ENCODE measurements at places on chromosomes 13 and 19. TPM values are rescaled to one million over a fixed set of nuclear protein-coding genes. Genes with fewer than 3 reads are reported as not detected.

Gene COL4A2
- 245 TPM for total RNA-seq

Gene CD70
- 0.23 TPM for total RNA-seq

Gene CCNA1
- total RNA-seq = not detected

DNA sequence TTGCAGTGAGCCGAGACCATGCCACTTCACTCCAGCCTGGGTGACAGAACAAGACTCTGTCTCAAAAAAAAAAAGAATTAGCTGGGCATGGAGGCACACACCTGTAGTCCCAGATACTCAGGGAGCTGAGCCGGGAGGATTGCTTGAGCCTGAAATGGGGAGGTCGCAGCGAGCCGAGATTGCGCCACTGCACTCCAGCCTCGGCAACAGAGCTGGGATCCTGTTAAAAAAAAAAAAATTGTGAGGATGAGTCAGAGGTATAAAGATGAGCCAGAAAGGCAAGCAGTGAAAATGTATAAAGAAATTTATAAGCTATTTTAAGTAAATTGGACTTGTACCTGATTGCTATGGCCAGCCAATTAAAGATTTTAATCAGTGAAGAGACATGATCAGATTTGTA, 21.1 kb downstream of the KBTBD6 start:
- no peak overlapping the region for H3K4me3 ChIP-seq
- no peak for DNase-seq
- H3K27ac ChIP-seq = no peak overlapping the region
- H3K36me3 ChIP-seq = no peaks in the 10 kb centered on the region
- no peaks in the 10 kb centered on the region for H3K27me3 ChIP-seq
- no peaks in the 10 kb centered on the region for H3K4me1 ChIP-seq

DNA sequence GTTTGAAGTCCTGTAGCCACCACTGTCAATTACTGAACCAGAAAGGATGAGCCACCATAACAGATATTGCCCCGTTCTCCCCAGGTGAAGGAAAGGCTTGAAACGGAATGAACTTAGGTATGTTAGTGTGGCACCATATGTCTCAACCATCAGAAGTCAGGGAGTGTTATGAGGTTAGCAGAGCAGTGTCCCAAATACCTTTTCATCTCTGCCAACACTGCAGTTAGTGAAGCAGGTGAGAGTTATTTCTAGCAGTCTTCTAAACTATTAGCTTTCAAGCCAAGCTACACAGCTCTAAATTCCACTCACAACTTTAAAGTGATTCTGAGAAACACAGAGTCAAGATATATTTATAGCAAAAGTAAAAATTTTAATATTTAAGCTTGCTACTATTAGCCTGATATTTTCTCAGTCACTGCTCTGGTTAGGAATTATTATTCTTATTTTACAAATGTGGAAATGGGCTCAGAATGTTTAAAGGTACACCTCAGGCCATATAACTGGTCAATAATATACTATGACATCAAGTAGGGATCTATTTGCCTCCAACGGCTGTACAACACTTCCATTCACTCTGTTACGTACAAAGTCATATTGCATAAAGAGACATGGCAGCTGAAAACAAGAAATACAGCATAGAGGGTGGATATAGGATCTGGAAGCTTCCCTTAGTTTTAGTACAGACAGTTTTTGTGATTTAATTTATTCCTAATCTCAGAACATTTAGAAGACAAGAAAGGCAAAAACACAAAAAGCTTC, 1527.1 kb upstream of the PRR20A start:
- no peak overlapping the region for H3K4me3 ChIP-seq
- H3K4me1 ChIP-seq = no peaks in the 10 kb centered on the region
- no peak overlapping the region for H3K27ac ChIP-seq
- H3K27me3 ChIP-seq = no peaks in the 10 kb centered on the region
- DNase-seq = no peak

GRCh38 chr13:80530191-80530590, 189.3 kb upstream of the SPRY2 start:
- H3K27ac ChIP-seq = no peak overlapping the region
- H3K4me1 ChIP-seq = no peaks in the 10 kb centered on the region
- DNase-seq = no peak
- H3K27me3 ChIP-seq = no peaks in the 10 kb centered on the region
- no peaks in the 10 kb centered on the region for H3K36me3 ChIP-seq

Gene FLT3
- not detected for total RNA-seq

Gene APC2
- total RNA-seq = 0.15 TPM

Gene CEACAM4
- not detected for total RNA-seq

Gene CALR3
- not detected for total RNA-seq

Gene RFPL4A
- not detected for total RNA-seq

DNA sequence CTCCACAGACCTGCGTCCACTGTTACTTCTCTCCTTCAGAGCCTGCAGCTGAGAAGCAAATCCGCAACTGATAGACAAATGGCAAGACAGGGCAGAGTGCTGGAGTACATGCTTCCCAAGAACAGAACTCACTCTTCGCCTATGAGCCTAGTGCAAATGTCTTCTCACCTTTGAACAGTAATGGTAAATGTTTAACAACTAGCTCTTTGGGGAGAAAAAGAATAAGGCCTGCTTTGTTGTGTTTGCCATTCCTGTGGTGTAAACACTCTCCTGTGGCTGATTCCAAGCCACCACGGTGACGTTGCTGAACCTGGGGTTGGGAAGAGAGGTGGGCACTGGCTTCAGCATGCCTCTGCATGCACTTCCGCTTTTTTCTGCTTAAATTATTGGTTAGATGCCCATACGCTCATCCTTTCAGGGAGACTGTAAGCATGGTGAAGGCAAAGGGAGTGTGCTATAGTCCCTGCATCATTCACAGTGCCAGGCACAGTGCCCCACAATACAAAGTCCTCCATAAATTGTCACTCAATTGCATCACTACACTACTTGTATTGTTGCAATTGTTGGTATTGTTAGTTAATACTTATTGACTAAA, 28.1 kb upstream of the GTF3A start:
- no peak overlapping the region for H3K27ac ChIP-seq
- no peak for DNase-seq
- H3K4me3 ChIP-seq = no peak overlapping the region

Gene SLITRK6
- 0.85 TPM for total RNA-seq

GRCh38 chr19:38693380-38694223, 46.2 kb downstream of the ACTN4 start:
- no peak overlapping the region for H3K4me3 ChIP-seq
- DNase-seq = peak; percentile 70
- H3K27ac ChIP-seq = peak overlapping the region; percentile 91
- H3K36me3 ChIP-seq = peaks cover 31% of the 10 kb centered on the region

All from heart left ventricle (tissue), 16 donors.